Suppressor macrophage (primary cell): ENCODE measurements at places on chromosomes 2 and 18.
A peak's percentile ranks its signal among the peaks of the same experiment; 100 is the strongest.

DNA sequence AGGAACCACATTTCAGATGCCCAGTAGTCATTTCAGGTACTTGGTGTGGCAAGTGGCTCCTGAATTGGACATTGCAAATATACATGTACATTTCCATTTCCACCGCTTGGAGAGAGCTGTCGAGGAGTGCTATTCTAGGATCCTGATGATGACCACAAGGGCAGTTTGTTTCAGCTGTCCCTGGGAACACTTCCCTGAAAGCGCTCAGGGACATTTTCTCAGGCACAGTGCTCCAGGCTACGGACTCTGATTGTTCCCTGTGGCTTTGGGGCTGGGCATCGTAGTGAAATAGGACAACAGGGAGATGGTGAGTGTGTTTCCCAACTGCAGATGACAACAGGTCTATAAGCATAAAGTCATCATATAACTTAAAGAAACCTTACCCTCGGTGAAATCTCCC, 3.1 kb downstream of the DBI start:
- DNase-seq = no peak

DNA sequence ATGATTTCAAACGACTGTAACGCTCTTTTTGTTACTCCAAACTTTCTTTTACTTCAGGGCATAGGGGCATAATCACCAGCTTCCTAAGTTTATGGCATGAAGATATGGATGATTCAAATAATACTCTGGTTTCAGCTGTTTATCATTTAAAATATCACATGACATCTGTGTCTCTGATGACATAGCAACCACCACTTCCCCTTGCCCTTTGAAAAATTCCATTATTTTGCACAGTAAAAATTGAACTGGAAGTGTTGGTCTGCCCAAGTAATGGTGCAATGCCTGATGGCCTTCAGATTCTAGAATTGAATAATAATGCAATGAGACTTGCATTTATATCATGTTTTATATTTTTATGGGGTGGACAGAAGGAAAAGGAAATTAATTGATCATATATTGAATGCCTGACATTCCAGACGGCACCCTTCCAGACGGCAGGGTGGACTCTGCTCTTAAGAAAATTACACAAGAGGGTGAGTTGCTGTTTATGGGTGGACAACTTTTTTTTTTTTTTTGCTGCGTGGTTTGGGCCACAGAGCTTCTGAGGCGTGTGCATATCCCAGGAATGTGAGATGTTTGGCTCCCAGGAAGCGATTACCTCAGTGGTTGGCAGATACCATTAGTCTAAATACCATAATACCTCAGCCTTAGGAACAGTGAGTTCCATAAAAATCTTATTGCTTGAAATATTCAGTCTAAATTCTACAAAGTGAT, 101.7 kb upstream of the ZNF521 start:
- DNase-seq = peak; percentile 41

GRCh38 chr2:233433794-233434193, 79.5 kb downstream of the DGKD start:
- no peak for DNase-seq

DNA sequence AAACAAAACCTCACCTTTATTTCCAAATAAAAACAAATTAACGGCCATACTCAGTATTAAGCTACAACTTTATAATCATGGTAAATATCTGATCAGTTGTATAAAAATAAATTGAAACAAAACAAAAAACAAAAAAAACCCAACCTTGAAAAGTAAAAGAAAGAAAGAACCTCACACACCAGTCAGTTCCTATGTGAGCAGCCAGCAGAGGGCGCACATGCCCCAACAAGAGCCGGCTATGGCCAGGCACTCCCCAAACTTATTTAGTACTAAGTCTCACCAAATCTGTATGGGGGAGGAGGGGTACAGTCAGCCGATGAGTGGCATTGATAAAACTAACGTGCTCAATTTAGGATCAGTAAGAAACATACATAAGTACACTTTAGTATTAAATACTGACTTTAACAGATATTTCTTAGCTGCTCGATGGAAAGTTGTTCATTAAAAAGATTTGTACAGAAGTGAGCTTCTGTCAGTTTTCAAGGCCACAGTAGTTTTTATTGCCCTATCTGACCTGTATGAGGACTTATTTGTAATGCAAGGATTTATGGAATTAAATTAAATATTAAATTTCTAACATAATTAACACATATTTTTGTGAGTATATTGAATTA, 172.6 kb downstream of the TCF4 start:
- peak; percentile 94 for DNase-seq

DNA sequence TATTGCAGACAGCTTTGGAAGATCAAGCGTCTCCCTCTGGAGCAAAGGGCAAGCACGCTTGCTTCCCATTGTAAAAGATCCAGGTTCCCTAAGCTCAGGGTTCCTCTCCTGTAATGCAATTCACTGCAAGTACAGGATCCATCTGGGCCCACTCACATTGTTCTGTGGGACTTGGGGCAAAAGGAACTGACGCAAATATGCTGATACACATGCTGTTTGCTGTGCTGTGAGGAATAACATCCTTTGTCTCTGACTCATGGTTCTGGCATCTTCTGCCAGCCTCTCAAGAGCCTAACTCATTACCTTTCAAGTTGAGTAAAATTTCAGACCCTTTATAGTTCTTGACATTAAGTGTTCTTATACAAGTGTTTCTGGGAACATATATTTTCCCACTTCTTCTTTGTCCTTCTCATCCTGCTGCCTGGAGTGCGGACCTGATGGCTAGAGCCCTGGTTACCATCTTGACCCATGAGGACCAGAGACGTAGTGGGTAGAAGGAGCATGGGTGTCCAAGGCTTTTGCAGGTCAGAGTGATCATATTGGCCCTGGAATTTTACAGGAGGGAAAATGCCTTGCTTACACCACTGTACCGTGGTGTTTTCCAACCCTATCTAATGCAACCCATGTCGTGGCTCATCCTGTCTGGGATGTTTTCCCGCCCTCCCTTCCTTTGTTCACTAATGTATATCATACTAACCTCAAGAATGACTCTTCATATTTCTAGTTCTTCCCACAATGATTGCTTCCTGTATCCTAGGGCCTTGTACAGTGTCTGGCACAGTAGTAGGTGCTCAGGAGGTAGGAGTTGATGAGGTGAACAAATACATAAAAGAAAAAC, 145.7 kb upstream of the GLI2 start:
- no peak for DNase-seq

DNA sequence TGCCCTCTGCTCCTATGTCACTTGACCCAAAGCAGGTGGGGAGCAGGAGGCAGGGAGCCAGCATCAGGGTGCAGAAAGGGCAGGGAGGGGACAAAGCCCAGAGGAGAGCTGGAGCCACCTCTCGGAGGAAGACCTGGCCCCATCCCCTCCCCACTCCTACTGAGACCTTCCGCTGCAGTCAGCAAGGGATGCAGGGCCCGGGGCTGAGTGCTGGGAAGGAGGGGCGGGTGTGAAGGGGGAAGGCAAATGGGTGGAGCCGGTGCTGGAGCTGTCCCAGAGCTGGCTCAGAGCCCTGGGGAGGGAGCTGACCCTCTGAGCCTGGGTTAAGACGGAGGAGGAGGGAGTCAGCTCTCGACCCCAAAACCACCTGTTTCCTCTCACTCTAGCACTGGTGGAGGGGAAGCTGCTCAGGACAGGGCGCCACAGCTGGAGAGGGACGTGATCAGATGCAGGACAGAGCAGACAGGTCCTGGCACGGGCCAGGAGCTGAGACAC, 33.8 kb downstream of the HS1BP3 start:
- DNase-seq = no peak

DNA sequence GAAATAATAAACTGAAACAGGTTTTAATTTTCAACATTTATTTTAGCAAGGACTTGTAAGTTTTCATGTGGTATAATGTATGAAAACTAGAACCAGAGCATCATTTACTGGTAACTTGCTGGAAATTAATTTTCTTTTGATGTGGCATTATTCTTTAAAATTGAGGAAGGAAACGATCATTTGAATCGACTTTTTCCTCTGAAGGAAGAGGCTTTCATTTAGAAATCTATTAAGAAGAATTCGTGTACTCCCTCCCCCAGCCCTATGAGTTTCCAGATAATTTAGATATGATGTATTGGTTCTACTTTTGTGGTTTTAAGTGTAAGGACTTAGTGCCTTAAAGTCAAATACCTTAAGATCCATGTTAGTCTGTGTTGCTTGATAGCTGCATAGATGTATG, 2.5 kb downstream of the BABAM2 start:
- no peak for DNase-seq

DNA sequence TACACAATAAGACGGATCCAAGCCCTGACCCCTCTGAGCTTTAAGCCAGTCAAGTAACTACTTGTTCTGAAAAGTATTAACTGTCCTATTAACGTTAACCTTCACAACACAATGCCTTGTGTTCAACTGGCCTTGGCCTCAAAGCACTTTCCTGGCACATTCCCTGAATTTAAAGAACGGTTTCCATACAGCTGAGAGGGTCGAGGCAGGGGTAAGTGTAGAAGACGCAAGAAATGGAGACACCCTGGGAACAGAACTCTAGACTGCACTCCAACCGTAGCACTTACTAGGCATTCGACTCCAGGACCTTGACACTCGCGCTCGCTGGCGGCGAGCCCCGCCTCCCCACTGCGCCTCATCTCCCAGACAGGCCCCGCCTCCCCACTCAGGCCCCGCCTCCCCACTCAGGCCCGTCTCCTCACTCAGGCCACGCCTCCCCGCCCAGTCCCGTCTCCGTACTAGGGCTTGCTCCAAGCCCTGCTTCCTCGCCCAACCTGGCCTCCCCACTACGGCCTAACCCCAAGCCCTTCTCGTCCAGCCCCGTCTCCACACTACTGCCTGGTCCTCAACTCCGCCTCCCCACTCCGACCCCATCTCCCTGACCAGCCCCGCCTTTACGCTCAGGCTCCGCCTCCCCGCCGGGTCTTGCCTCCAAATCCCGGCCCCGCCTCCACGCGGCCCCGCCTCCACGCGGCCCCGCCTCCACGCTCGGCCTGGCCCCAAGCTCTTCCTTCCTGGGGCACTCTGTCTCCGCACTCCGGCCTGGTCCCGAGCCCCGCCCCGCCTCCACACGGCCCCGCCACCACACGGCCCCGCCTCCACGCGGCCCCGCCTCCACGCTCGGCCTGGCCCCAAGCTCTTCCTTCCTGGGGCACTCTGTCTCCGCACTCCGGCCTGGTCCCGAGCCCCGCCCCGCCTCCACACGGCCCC, 887 bp upstream of the TMEM87B start:
- peak; percentile 97 for DNase-seq

- no peak for DNase-seq
Measured at GRCh38 chr18:29271501-29271900, 1094.6 kb upstream of the CDH2 start.

DNA sequence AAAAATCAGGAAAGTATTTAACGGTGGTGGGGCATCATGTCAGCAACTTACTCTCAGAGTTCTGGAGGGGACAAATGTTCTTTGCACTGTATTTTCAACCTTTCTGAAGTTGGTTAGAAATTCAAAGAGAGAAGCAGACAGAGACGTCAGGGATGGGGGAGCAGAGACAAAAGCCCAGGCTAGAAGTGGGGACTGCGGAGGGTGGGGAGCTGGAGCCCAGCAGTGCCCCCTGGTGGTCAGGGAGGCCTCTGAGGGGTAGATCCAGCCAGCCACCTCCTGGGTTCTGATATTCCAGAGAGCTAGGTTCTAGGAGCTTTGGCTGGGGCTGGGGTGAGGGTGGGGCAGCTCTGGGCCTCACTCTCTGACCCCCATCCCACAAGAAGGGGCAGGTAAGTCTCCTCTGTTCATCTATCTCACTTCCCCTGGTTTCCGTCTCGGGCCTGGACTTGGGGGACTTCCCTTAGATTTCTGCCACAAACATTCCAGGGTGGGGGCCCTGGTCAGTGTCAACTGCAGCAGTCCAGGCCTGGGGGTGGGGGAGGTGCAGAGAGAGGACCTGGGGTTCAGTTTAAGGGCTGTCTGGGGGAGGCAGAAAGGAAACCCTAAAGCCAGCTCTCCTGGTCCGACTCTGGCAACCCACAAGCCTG, 8.9 kb downstream of the TNS1 start:
- DNase-seq = peak; percentile 81

- no peak for DNase-seq
Measured at GRCh38 chr18:70991577-70991976, 702.7 kb downstream of the SOCS6 start.

GRCh38 chr2:139064159-139064558, 284.0 kb upstream of the NXPH2 start:
- DNase-seq = no peak

DNA sequence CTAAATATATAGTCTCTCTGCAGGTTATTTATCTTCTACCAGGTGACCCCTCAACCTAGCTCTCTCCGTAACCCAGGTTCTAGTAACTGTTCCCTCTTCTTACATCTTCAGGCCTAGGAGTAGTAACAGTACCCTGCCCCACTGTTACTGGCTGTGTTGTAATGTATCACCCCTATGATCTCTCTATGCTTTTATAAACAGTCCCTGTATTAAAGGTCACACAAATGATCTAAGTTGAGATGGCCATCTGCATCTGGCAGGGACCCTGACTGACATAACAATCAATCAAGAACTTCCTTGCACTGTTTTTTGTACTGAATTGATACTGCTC, 219.7 kb upstream of the STK17B start:
- no peak for DNase-seq

GRCh38 chr2:180679693-180680092, 300.7 kb upstream of the UBE2E3 start:
- no peak for DNase-seq

DNA sequence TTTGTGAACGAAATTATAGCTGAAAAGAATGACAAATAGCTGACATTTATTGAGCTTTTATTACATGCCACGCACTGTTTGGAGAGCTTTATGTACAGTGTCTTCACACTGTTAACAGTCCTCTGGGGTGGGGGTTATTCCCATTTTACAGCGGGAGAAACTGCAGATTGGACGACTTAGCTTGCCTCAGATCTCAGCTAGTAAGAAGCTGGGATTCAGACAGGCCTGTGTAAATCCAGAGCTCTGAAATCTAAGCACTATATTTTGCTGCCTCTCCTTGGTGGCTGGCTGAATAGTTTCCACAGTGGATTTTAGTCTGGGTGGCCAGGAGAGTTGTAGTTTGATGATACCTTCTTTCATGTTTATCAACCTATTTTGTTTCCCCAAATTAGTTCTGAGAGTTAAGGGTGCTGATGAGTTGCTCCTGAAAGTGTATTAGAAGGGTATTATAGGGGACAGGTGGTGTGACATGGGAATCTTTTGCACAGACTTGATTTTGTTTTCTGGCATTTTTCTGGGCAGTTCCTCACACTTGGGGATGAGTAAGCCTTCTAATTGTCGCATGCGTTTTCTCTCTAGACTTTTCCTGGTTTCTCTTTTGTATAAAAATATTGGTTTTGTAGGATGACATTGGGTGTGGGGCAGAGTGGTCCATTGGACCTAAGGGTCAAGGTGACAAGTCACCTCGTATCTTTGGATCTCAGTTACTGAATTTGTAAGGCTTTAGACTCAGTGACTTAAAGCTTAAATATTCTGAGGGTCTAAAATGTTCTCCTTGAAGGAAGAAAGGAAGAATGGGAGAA, 1.5 kb downstream of the ACSL3 start:
- DNase-seq = peak; percentile 24

GRCh38 chr2:129462967-129463366, 516.5 kb upstream of the RAB6C start:
- no peak for DNase-seq

- no peak for DNase-seq
Measured at GRCh38 chr2:170253721-170254230, 75.8 kb downstream of the MYO3B start.
